ENCODE measurements at places on chromosomes 6 and 20. TPM values are rescaled to one million over a fixed set of nuclear protein-coding genes. Genes with fewer than 3 reads are reported as not detected.

Gene MKKS
- 15.9 TPM for total RNA-seq

Gene UNC93A
- total RNA-seq, result not detected

Gene HUS1B
- 2.8 TPM for total RNA-seq

- H3K36me3 ChIP-seq, result no peaks in the 10 kb centered on the region
- DNase-seq, result no peak
- no peaks in the 10 kb centered on the region for H3K4me1 ChIP-seq
- H3K4me3 ChIP-seq, result no peak overlapping the region
Measured at GRCh38 chr6:139708337-139709199, 334.1 kb upstream of the CITED2 start.

DNA sequence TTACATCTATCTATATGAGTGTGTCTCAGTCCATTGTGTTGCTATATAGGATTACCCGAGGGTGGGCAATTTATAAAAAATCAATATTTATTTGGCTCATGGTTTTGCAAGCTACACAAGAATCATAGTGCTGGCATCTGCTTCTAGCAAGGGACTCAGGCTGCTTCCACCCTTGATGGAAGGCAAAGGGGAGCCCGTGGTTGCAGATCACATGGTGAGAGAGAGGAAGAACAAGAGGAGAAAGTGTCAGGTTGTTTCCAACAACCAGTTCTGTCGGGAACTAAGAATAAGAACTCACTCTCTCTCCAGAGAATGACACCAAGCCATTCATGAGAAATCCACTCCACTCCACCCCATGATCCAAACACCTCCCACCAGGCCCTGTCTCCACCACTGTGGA lies 48.2 kb upstream of the TENT5A start:
- H3K4me1 ChIP-seq, result no peaks in the 10 kb centered on the region
- no peak overlapping the region for H3K4me3 ChIP-seq
- H3K27ac ChIP-seq, result no peak overlapping the region
- DNase-seq, result no peak
- no peaks in the 10 kb centered on the region for H3K36me3 ChIP-seq

DNA sequence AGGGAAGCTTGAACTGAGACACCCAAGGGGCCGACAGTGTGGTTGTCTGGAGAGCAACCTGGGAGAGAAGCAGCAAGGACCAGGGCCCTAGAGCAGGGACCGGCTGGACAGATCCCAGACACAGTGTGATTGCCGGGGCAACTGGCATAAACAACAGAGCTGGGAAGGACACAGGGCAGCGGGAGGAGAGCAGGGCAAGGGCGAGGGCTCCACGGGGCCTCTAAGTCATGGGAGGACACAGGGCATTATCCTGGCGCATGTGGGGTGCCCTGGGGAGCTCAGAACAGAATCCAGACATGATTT lies 31.1 kb upstream of the CCR6 start:
- DNase-seq, result no peak
- H3K4me1 ChIP-seq, result no peaks in the 10 kb centered on the region
- no peak overlapping the region for H3K27ac ChIP-seq
- no peak overlapping the region for H3K4me3 ChIP-seq
- no peaks in the 10 kb centered on the region for H3K36me3 ChIP-seq

DNA sequence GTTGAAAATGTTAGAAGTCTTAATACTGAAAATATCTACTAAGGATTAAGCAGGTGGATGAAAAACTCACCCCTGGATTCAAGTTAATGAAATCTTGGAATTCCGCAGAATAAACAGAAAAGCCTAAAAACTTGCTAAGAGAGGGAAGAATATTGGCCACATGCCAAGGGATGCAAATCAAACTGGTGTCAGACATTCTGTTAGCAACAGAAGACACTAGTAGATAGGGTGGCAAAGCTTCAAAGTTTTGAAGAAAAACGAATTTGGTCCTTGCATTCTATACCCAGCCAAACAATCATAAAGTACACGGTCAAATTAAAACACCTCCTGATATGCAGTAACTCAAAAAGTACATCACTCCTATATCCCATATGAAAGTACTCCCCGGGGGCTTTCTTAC lies 77.1 kb upstream of the ADTRP start:
- no peaks in the 10 kb centered on the region for H3K4me1 ChIP-seq
- H3K27me3 ChIP-seq, result no peaks in the 10 kb centered on the region
- DNase-seq, result no peak

Measured in uterus (tissue), 4 donors.